ENCODE measurements at places on chromosomes 12 and 14.
A peak's percentile ranks its signal among the peaks of the same experiment; 100 is the strongest.

- no peak for DNase-seq
Observed at GRCh38 chr14:70708717-70709570, 67.2 kb downstream of the TTC9 start.

DNA sequence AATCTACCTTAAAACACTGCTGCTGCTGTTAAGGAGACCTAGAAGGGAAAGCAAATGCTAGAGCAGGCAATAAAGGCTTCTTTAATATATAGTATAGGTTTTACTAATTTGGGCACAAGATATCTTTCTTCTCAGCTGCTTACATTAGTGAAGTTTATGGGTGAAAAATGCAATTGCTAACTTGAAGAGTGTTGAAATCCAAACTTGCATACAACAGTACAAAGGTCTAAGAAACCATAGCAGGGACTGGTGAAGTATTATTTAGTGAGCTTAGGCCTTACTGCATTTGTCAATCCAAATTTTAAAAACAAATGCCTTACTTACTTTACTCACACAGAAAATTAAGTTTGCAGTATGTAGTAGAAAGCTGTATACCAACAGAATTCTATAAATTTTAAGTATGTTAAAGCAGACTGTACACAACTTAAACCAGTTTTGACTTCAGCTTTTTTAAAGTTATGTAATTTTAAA is 1.4 kb upstream of the AP4S1 start:
- DNase-seq, result no peak

- DNase-seq, result no peak
Observed at GRCh38 chr14:50007123-50007903, 109.1 kb downstream of the VCPKMT start.

DNA sequence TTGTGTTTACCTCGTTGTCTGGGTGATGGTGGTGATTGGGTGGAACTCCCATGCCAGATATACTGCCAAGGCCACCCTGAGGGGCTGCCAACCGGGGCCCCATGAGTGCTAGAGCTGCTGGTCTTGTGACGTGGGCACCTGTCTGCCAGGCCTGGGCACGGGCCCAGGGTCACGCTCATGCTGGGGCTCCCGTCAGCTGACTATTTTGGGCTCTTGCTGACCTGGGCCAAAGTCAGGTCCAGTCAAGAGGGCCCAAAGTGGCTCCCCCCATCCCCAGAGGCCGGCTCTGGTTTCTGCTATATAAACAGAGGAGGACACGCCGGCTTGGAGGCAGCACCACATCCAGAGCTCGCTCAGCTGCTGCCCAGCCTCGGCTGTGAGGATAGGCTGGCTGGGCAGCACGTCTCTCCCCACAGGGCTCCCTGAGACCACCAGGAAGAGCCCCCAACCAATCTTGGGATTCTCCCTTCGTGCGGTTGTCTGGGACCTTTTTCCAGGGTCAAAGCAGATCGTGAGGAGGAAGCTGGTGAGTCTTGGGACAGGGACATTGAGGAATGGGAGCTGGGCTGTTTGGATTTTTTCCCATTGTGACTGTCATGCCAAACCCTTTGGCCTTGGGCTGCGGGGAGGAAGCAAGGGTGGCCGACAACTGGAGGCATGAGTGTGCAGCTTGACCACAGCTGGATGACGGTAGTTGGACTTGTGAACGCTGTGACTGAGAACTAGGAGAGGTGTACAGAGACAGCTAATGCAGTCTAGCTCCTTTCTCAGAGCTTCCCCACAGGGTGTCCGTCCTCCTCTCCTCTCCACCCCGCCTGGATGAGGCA is 7.6 kb upstream of the NR4A1 start:
- DNase-seq, result no peak

GRCh38 chr12:57618966-57619433 is 7.8 kb downstream of the ARHGEF25 start:
- no peak for DNase-seq

DNA sequence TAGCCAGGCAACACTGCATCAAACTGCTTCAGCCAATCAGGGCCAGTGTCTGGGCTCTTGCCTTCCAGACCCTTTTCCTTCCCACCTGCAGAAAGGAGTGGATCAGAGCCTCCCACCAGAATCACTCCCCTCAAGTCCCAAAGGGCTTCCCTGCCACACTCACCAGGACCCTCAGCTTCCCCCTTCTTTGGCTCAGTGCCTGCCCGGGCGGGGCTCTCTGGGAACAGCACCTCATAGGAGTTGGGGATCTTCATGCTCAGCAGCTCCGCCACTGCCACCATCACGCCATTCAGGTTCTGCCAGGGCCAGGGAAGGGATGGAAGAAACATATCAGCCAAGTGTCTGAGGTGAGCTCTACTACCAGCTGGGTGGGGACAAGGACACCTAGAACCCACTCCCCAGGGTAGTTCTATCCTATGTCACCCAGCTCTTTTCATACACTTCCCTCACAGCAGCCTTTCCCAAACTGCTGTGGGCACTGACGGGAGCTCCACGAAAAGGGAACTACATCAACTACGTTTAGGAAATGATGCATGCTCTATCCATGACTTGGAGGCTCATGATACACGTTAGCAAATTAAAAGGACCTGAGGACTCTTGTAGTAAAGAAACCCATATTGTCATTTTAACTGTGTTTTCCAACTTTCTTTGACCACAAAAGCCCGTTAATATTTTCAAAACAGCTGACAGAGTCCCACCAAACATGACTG is 9.4 kb upstream of the PRKAG1 start:
- no peak for DNase-seq

DNA sequence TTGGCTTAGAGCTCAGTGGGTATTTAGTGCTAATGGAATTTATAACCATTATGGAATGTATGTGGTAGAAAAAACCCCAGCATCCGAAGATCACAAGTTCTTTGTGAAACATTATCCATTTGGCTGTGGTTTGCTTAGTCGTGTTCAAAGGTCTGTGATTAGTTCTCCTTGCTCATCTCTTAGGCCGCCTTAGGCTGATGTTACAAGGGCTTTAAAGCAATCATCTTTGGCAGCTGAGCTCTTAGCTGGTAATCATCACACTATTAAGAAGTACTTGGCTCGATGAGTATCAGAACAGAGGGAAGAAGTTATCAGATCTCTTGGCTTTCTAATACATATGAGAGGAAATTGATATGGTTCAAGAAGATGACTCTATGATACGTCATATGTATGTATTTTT is 124.1 kb upstream of the E2F7 start:
- no peak for DNase-seq

GRCh38 chr12:25089738-25090137 is 105.2 kb downstream of the DNAI7 start:
- DNase-seq, result peak; percentile 2

GRCh38 chr14:99380402-99380801 is 100.3 kb downstream of the SETD3 start:
- DNase-seq, result no peak

GRCh38 chr14:100386121-100386520 is 63.0 kb downstream of the SLC25A47 start:
- peak; percentile 38 for DNase-seq

- DNase-seq, result no peak
Observed at GRCh38 chr12:128387811-128388422, 120.9 kb downstream of the TMEM132C start.

GRCh38 chr12:94736004-94736403 is 85.6 kb upstream of the TMCC3 start:
- no peak for DNase-seq

DNA sequence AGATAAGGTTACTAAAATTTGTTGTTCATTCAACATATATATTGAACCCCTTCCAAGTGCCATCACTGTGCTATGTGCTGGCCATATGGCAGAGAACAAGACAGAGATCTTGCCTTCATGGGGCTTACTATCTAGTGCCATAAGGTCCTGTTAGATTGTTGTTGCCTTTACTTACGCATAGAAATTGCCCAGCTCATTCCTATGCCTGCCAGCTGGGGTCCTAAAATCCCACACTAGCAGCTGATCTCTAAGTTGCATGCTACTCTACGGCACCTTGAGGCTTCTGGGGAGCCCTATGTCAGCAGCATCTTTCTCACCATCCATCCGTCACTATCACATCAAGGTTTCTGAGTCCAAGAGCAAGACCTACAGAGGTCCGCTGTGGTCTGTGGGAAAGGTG is 1.4 kb upstream of the KCNK10 start:
- DNase-seq, result no peak

DNA sequence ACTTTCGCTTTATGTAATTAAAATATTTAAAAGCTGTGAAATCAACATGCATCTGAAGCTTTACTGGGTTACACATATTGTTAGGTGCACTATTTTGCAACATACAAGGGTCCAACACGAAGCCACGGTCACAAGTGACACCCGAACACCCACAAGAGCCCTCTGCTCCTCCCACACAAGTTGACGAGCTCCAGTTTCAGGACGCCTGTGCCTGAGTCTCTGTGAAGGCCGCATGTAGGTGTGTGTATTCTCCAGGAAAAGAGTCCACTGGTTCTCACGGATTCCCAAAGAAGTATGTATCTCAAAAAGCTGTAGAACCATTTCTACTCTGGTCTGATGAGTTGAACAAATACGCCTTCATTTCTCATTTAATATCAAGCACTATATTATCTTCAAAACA is 12.0 kb downstream of the SLC15A4 start:
- DNase-seq, result no peak

DNA sequence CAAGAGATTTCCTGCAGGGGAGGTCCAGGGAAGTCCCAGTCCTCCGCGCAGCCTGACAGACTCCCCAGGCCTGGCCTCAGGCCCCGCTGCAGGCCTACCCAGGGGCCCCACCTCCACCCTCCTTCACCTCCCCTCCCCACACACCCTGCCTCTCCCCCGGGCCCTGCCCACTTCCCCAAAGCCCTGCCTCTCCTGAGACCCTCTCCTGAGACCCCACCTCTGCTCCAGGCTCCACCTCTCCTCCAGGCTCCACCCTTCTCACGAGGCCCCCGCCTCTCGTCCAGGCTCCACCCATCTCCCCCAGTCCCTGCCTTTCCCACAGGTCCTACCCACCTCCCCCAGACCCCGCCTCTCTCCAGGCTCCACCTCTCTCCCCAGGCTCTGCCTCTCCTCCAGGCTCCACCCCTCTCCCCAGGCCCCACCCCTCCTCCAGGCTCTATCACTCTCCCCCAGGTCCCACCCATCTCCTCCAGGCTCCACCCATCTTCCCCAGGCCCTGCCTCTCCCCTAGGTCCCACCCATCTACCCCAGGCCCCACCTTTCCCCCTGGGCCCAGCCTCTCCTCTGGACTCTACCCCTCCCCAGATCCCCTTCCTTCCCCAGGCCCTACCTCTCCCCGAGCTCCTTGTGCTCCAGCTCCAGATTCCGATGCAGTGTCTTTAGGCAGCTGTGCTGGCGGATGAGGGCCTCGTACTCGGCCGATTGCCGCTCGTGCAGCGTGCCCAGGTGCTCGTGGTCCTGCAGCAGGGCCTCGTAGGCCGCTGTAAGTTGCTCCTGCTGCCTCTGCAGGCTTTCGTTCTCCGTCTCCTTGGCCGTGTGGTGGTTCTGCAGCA is 58.8 kb upstream of the GPR68 start:
- DNase-seq, result no peak

GRCh38 chr14:59394268-59394667 is 70.9 kb downstream of the GPR135 start:
- DNase-seq, result no peak

- no peak for DNase-seq
Observed at GRCh38 chr14:69003626-69004025, 24.5 kb upstream of the ACTN1 start.

- DNase-seq, result no peak
Observed at GRCh38 chr14:51652168-51653078, 713 bp downstream of the FRMD6 start.

GRCh38 chr12:79156846-79157463 is 292.4 kb downstream of the SYT1 start:
- DNase-seq, result no peak

DNA sequence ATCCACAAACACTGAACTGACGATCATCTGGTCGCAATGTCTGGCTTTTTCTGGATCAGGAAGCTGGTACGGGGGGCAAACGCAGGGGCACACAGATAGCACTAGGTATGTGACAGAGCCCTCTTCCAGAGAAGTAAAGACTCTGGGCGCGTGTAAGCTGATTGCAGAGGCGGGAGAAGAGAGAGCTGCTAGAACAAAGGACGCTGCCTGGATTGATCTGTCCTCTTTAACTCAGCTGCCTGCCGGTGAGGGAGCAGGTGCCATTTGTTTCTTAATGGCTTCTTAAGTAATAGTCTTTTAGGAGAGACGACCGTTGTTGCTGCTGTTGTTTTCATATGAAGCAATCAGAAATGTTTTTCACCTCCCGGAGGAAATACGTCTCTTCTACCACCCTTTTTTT is 77.3 kb downstream of the GLT1D1 start:
- DNase-seq, result no peak

DNA sequence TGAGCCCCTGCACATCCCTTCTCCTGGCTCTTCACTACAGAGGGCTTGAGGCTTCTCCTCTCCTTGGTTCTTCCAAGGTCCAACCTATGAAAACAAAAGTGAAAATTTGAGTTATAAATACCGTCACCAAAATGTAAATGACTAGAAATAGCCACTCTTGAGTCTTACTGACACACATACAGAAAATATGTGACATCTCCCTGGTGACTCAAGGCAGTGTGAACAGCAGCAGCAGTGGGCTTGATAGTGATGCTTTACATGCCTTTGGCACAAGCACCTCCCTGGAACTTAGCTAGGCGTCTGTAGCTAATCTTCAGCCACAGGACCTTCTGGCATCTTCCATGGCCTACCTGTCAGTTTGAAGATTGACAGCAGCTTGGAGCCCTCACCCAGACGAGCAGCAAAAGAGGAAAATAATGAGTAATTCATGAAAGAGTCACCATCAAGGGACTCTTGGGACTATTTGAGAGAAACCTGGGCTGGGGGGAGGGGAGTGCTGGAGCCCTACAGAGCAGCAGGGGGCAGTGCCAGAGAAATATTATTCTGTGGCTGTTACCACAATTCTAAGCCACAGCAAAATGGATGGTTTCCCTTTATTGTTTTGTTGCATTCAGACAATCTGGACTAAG is 158.0 kb downstream of the KCNK10 start:
- DNase-seq, result no peak

- no peak for DNase-seq
Observed at GRCh38 chr12:75831402-75831801, 200.2 kb downstream of the PHLDA1 start.

GRCh38 chr12:40382217-40382616 is 157.4 kb downstream of the LRRK2 start:
- DNase-seq, result no peak

Measured in kidney glomerular epithelial cell (primary cell).